Stimulated activated CD4-positive, alpha-beta T cell treated with anti-CD3 and anti-CD28 coated beads, Interleukin-4, amount 100 ng/mL, for 1 hour (primary cell): ENCODE measurements at places on chromosomes 12 and 14.

- no peak for DNase-seq
Observed at GRCh38 chr12:21509768-21510167, 8.2 kb downstream of the GOLT1B start.

GRCh38 chr12:51592034-51592705 is 1.1 kb downstream of the SCN8A start:
- DNase-seq: no peak

- no peak for DNase-seq
Observed at GRCh38 chr12:93134175-93134890, 205.2 kb upstream of the EEA1 start.

DNA sequence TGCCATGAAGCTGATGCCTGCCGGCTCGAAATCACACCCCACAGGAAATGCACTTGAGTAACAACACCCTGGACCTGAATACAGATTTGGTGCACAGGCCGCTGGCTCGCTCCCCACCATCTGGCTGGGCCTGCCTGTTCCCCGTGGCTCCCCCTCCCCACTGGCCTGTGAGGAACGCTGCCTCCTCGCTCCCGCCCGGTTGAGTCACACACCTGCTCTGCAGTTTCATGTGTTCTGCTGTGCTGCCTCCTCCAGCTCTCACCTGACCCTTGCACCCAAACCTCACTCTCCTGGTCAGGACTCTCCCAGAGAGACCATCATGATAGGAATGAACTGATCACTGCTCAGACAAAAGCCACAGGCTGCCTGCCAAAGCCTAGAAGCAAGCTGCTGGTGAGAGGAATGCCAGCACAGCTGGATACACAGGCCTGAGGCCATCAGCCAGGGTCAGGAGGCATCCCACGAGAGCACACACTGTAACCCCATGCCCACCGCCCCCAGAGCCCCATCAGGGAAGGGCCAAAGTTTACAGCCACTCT is 3.8 kb upstream of the SIVA1 start:
- no peak for DNase-seq

GRCh38 chr14:26835979-26836570 is 238.2 kb upstream of the NOVA1 start:
- no peak for DNase-seq

DNA sequence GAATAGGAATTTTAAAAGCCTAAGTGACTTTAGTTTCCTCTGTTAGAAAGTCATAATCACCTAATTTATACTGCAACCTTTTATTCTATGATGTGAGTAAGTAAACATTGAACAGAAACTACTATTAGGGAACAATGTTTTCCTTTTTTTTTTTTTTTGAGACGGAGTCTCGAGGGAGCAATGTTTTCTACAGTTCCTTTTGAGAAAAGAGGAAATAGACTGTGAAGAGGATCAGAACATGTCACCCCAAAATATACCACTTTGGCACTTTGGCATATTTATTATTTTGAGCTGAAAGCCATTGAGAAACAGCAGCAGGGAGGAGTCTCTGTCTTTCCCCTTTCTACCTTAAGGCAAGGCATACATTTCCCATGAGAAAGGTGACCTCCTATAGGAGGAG is 162.7 kb upstream of the CNOT2 start:
- DNase-seq: no peak

GRCh38 chr12:87922736-87923135 is 106.5 kb downstream of the C12orf50 start:
- no peak for DNase-seq

DNA sequence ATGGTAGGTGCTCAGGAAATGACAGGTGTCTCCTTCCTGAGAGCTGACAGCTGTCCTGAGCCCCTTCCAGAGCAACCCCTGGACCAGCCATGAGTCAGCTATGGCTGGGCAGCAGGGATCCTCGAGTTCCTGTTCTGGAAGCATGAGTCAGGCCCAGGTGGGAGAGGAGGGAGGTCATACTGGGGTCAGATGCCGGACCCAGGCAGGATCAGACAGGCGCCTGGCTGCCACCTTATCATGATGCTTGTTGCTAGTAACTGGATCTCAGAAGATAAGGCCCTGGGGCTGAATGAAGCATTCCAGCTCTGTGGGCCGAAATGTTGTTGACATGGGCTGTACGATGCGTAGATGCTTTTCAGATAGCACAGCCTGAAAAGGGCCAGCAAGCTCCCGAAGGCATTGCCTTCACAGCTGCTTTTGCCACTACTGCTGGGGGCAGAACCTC is 17.4 kb upstream of the KRT7 start:
- no peak for DNase-seq
